ENCODE measurements at places on chromosomes 1 and 21.

DNA sequence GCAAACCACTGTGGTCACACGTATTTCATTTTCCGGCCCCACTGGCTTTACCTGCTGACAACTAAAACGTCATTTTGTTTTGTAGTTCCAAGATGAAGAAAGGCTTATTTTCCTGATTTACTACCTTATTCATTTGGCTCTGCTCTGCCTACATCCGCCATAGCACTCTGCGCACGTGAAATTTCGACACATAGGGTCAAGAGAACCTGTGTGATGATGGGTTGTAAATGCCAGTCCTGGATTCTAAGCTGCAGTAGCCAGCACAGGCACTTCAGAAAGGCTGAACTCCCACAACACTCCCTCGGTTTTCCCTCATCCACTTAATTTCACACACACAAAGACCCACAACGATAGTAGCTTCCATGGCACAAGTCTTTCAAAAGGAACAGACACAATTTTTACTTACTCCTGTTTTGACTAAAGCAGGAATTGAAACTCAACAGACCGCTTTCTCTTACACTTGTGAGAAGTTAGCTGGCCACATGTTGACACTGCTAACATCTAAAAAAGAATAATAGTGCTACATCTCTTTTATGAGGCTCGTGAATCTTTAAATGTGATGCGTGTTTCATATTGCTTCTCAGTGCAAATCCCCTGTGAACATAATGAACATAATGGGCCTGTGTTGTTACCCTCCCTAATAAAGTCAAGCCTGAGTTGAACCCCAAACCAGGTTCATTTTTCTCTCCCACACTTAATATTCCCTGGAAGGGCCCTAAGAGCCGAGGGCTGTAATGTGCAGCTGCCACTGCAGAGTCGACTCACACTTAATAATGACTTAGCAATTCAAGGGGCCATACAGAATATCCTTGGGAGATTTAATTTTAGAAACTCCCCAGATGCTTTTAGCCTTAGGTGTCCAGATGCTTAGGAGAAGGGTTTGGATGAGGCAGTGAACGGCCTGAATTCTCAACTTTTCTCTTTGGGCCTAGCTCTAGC is 1.5 kb upstream of the RUNX1 start:
- DNase-seq: no peak

GRCh38 chr1:47727051-47727696 is 270.0 kb downstream of the TRABD2B start:
- no peak for DNase-seq

DNA sequence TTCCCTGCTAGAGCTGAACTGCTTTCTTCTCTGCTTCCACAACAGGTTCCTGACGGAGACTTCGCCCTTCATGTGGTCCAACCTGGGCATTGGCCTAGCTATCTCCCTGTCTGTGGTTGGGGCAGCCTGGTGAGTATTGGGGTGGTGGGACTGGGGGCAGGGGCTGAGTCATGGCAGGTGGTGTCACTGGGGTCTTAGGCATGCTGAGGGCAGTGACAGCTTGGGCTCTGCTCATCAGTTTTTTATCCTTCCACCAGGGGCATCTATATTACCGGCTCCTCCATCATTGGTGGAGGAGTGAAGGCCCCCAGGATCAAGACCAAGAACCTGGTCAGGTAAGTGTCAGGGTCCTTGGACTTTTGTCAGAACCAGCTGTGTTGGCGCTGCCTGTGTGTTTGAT is 1.3 kb downstream of the ATP6V0B start:
- DNase-seq: no peak

- peak; percentile 84 for DNase-seq
These were observed 53.0 kb downstream of the IER5 start for GRCh38 chr1:181141431-181141910.

DNA sequence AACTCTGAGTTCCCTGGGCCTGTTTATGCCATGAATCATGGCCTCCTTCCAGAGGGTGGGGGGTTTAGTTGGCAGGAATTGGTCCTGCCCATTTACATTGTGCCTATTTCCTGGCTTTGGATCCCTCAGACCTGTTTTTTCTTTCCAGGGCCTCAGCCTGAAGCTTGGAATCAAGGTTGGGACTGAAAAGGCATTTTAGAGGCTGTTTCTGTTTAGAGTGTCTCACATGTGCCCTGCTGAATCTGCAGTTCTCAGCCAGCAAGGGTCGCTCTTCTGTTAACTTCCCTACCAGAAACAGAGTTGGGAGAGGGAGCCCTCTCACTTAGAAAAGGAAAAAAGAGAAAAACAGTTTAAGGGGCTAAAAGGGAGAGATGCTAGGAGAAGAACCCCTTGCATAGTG is 191.1 kb downstream of the PTPRC start:
- no peak for DNase-seq
